Gastrocnemius medialis (tissue), 4 donors: ENCODE measurements at places on chromosomes 3 and 15. TPM values are rescaled to one million over a fixed set of nuclear protein-coding genes. Genes with fewer than 3 reads are reported as not detected.
A peak's percentile ranks its signal among the peaks of the same experiment; 100 is the strongest.

The PLCH1 gene
- 0.07 TPM for total RNA-seq

The MCTP2 gene
- total RNA-seq, result 2.0 TPM

The KCNH8 gene
- not detected for total RNA-seq

The TRPM1 gene
- not detected for total RNA-seq

The CEP19 gene
- total RNA-seq, result 4.1 TPM

The ATG7 gene
- 29.2 TPM for total RNA-seq

The HCLS1 gene
- 8.3 TPM for total RNA-seq

DNA sequence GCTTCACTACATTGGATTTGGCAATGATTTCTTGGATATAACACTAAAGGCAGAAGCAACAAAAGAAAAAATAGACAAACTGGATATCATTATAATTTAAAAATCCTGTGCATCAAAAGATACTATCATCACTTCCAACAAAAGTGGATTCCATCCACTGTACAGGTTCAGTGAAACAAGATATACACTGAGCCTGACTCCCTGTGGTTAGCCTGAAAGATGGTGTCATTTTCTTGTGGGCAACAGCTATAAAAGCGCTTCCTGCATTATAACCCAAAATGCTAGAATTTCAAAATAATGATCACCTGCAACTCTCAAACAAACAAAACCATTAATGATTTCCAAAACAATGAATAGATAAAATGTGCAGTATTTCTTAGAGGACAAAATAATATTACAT lies 39.6 kb upstream of the TBC1D23 start:
- no peak overlapping the region for H3K4me3 ChIP-seq
- no peaks in the 10 kb centered on the region for H3K4me1 ChIP-seq
- H3K27me3 ChIP-seq, result no peaks in the 10 kb centered on the region
- no peak overlapping the region for H3K27ac ChIP-seq
- no peak for DNase-seq
- H3K36me3 ChIP-seq, result no peaks in the 10 kb centered on the region

- H3K27me3 ChIP-seq, result no peaks in the 10 kb centered on the region
- H3K27ac ChIP-seq, result no peak overlapping the region
- H3K36me3 ChIP-seq, result no peaks in the 10 kb centered on the region
Observed at GRCh38 chr3:74601793-74602192, 12.7 kb downstream of the CNTN3 start.

GRCh38 chr15:96361309-96362010 lies 31.0 kb downstream of the NR2F2 start:
- peak overlapping the region; percentile 54 for H3K4me3 ChIP-seq
- no peak for DNase-seq
- peaks cover 26% of the 10 kb centered on the region for H3K4me1 ChIP-seq
- peaks cover 74% of the 10 kb centered on the region for H3K27me3 ChIP-seq
- no peaks in the 10 kb centered on the region for H3K36me3 ChIP-seq

DNA sequence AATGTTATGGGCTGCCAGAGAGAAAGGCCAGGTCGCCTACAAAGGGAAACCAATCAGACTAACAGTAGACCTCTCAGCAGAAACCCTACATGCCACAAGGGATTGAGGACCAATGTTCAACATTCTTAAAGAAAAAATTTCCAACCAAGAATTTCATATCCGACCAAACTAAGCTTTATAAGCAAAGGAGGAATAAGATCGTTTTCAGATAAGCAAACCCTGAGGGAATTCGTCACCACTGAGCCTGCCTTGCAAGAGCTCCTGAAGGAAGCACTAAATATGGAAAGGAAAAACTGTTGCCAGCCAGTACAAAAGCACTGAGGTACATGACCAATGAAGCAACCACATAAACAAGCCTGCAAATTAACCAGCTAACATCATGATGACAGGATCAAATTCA lies 33.1 kb downstream of the PYGO1 start:
- H3K27me3 ChIP-seq, result no peaks in the 10 kb centered on the region
- no peak for DNase-seq
- no peak overlapping the region for H3K27ac ChIP-seq
- H3K4me3 ChIP-seq, result no peak overlapping the region
- no peaks in the 10 kb centered on the region for H3K36me3 ChIP-seq

- H3K36me3 ChIP-seq, result no peaks in the 10 kb centered on the region
- no peak overlapping the region for H3K4me3 ChIP-seq
- no peaks in the 10 kb centered on the region for H3K27me3 ChIP-seq
- no peak for DNase-seq
Observed at GRCh38 chr3:150291515-150291914, 116.6 kb upstream of the TSC22D2 start.

GRCh38 chr3:104437131-104437750 lies 929.5 kb upstream of the ALCAM start:
- H3K27ac ChIP-seq, result no peak overlapping the region
- H3K4me3 ChIP-seq, result no peak overlapping the region
- H3K27me3 ChIP-seq, result no peaks in the 10 kb centered on the region
- no peaks in the 10 kb centered on the region for H3K36me3 ChIP-seq
- no peak for DNase-seq

DNA sequence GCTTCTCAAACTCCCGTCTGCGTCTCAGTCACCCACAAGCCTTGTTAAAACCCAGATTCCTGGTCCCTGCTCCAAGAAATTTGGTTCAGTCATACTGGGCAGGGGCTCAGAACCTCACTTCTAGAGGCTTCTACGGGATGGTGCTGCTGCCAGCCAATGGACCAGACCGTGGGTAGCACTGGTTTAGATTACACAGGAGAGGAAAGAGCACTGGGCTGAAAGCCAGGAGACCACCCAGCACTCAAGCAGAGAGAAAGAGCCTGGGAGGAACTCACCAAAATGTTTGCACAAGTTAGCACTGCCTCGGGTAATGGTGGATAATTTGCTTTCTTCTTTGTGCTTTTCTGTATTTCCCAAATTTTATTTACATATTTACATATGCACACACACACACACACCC lies 46.9 kb upstream of the MUC13 start:
- H3K27me3 ChIP-seq, result no peaks in the 10 kb centered on the region
- no peak overlapping the region for H3K27ac ChIP-seq
- no peak overlapping the region for H3K4me3 ChIP-seq
- H3K4me1 ChIP-seq, result peaks cover 7% of the 10 kb centered on the region

GRCh38 chr3:16548721-16549120 lies 35.2 kb upstream of the RFTN1 start:
- H3K27ac ChIP-seq, result no peak overlapping the region
- H3K27me3 ChIP-seq, result no peaks in the 10 kb centered on the region
- H3K4me1 ChIP-seq, result peaks cover 23% of the 10 kb centered on the region
- no peaks in the 10 kb centered on the region for H3K36me3 ChIP-seq
- no peak for DNase-seq
- no peak overlapping the region for H3K4me3 ChIP-seq

GRCh38 chr3:44424758-44425157 lies 52.7 kb downstream of the ZNF445 start:
- no peaks in the 10 kb centered on the region for H3K36me3 ChIP-seq
- H3K4me3 ChIP-seq, result no peak overlapping the region
- H3K27ac ChIP-seq, result no peak overlapping the region
- H3K4me1 ChIP-seq, result no peaks in the 10 kb centered on the region
- no peak for DNase-seq
- no peaks in the 10 kb centered on the region for H3K27me3 ChIP-seq

DNA sequence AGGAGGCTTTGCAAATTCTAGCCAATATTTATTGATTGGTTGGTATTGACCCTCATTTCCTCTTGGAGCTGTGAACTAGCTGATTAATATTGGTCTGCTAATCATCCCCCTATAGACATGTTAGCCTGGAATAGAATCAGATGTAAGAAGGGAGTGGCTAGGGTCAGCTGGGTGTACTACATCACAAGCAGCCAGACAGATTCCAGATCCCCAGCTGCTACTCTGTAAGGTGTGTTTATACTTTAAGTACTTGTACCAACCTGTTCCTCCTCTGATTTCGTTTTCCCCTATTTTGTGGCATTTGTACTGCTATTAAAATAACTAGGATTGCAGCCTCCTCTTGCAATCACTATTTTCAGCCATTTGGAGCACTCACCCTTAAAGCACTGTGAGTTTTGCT lies 49.9 kb downstream of the PARP15 start:
- H3K4me3 ChIP-seq, result no peak overlapping the region
- no peaks in the 10 kb centered on the region for H3K4me1 ChIP-seq
- H3K27me3 ChIP-seq, result no peaks in the 10 kb centered on the region
- DNase-seq, result no peak

DNA sequence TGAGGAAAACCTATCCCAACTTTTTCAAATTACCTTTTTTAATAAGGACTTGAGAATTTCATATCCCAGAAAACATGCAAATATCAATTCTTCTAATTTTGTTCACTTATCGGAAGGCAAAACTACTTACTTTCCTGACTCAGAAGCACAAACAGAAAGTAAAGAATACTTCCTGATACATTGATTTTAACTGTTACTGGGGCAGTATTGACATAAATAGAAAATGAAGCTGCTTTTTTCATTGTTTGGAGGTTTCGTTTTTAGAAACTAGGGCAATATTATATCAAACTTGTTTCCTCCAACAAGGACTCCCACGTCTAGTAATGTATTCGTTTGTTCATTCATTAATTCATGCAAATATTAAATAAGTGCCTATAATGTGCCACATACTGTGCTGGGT lies 19.1 kb downstream of the PAQR9 start:
- H3K27me3 ChIP-seq, result peaks cover 3% of the 10 kb centered on the region
- no peak overlapping the region for H3K27ac ChIP-seq
- no peaks in the 10 kb centered on the region for H3K36me3 ChIP-seq
- no peaks in the 10 kb centered on the region for H3K4me1 ChIP-seq
- H3K4me3 ChIP-seq, result no peak overlapping the region
- no peak for DNase-seq

DNA sequence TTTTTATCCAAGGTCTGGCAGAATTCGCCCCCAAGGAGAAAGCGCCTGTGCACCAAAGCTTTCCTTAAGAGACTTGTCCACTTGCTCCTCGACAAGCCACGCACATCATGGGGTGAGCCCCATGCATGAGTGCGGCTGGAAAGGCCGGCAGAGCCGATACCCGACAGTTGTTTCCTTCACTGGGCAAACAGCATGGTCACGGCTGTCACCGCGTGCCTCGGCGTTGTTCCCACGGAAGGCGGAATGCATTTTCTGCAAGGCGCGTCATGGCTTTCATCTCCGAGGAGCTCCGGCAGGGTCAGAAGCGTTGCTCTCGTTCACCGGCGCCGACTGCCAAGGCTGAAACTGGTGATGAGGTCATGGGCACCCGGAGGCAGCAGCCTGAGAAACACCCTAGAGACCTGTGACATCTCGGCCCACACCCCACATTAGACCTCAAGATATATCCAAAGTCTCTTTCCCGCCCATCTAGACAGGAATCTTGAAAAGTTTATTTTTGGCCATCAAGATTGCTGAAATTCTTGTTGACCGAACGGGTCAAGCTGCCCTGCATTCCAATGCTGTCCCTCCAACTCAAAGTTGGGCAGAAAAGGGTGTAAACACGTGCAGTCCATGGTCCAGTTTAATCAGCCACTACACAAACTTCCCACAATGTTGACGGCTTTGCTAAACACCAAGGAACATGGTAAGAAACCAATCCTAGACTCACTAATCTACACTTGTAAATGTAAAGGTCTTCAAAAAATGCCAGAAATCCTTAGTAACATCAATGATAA lies 604 bp upstream of the TJP1 start:
- no peaks in the 10 kb centered on the region for H3K27me3 ChIP-seq
- H3K4me3 ChIP-seq, result peak overlapping the region; percentile 83
- H3K27ac ChIP-seq, result peak overlapping the region; percentile 99
- H3K4me1 ChIP-seq, result peaks cover 26% of the 10 kb centered on the region
- H3K36me3 ChIP-seq, result no peaks in the 10 kb centered on the region
